ENCODE measurements at places on chromosomes 4 and X.

DNA sequence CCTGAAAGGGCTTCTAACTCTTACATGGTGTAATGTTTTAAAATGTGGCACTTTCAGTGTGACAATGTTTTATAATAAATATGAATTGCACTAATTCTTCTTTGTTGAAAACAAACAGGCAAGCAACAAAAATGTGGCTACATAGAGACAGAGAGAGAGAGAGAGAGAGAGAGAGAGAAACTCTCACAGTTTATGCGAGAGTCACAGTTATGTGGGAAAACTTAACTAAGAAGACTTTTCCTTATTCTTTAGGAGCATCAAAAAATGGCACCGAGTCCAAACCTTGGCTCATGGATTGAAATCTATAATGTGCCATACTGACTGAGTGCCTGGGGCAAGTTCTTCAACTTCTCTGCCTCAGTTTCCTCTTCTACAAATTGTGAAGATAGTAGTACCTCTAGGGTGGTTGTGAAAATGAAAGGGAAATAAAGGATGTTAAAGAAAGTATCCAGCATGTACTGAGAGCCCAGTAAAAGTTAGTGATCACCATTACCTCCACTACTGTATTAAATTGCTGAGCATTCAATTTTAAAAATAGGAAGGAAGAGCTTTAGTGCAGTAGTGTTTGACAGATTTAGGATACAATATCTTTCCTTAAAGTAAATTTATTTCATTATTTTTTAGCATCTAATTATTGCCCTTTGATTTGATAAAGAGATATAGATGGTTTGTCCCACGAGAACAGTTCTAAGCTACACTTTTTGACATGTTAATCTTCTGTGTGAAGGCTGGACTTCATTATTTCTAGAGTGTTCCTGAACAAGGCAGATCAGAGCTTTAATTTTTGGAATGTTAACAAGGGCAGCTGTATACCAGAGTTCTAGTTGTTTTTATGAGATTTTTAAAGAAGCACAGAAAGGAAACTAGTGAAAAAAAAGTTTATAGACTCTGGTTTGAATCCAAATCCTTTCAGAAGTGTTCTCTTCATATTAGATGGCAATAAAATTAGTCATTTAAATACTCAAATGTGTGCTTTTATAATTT lies 187.5 kb upstream of the ANK2 start:
- DNase-seq = no peak
- H3K27ac ChIP-seq = no peak overlapping the region
- no peaks in the 10 kb centered on the region for H3K36me3 ChIP-seq
- no peaks in the 10 kb centered on the region for H3K4me1 ChIP-seq
- H3K27me3 ChIP-seq = peaks cover 6% of the 10 kb centered on the region
- no peak overlapping the region for H3K4me3 ChIP-seq

DNA sequence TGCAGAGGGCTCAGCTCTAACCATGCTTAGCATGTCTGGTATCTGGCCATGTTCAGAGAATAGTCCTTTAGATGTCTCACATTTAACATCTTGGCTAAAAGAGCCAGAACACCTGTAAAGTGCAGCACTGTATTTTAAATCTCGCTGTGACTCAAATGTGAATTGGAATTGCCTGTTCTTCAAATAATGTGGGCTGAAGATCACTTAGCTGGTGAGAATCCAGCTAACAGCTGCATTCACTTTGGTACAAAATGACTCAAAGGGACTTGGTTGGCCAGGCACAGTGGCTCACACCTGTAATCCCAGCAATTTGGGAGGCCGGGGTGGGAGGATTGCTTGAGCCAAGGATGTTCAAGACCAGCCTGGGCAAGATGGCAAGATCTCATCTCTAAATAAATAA lies 63.5 kb upstream of the PLAC8 start:
- no peak for DNase-seq
- no peak overlapping the region for H3K4me3 ChIP-seq
- H3K4me1 ChIP-seq = no peaks in the 10 kb centered on the region
- peaks cover 16% of the 10 kb centered on the region for H3K27me3 ChIP-seq
- no peak overlapping the region for H3K27ac ChIP-seq
- H3K36me3 ChIP-seq = no peaks in the 10 kb centered on the region

DNA sequence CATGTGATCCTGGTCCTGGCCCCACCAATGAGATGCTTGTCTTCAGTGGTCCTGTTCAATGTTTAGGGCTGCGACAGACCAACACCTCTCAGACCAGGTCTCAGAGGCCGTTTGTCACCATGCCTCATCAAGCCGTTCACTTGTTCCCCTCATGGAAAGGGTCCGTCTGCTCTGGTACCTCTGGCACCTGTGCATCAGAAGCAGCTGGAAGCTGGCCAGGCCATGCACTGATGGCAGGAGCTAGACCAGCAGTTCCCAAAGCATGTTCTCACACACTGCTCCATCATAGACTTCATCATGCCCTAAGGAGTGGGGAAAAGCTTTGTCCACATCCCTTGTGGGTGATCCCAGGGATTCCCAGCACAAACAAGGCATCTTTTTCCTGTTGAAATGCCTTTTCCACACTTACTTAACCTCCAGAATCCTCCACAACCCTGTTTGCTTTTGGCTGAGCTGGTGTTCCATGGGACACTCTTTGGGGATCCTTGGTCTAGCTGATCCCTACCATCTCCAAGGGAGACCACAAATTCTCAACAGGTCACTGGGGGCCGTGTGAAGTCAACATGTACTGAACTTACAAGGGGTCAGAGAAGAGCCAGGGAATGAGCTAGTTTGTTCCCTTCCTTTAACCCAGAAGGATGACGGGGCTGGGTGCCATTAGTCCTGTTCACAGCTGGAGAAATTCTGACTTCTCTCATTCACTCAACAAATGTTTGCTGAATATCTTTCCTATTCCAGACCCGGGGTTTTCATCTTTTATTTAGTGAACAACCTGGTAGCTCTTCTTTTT lies 21.8 kb downstream of the SH3TC1 start:
- no peak overlapping the region for H3K27ac ChIP-seq
- peaks cover 15% of the 10 kb centered on the region for H3K4me1 ChIP-seq
- no peak for DNase-seq

GRCh38 chr4:44553180-44553579 lies 98.2 kb downstream of the YIPF7 start:
- no peaks in the 10 kb centered on the region for H3K27me3 ChIP-seq
- no peaks in the 10 kb centered on the region for H3K4me1 ChIP-seq
- no peak for DNase-seq
- no peak overlapping the region for H3K27ac ChIP-seq
- no peak overlapping the region for H3K4me3 ChIP-seq
- no peaks in the 10 kb centered on the region for H3K36me3 ChIP-seq

DNA sequence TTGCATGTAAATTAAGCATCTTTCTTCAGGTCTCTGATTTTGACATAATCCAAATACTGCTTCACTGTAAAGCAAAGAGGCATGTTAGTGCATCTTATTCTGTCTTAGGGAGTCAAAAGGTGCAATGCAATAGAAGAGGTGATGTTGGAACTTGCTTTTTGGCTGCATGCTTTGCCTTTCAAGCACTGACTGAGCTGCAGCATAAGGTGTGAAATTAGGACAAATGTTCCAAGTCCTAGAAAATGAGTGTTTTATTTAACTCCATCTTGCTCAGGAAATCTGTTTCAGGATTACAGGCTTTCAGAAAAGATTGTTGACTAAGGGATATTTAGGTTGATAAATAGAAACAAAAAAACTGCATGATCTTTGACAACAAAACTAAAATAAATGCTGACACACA lies 30.8 kb downstream of the NAA11 start:
- H3K27me3 ChIP-seq = no peaks in the 10 kb centered on the region
- no peaks in the 10 kb centered on the region for H3K36me3 ChIP-seq
- no peaks in the 10 kb centered on the region for H3K4me1 ChIP-seq
- no peak for DNase-seq
- H3K27ac ChIP-seq = no peak overlapping the region

DNA sequence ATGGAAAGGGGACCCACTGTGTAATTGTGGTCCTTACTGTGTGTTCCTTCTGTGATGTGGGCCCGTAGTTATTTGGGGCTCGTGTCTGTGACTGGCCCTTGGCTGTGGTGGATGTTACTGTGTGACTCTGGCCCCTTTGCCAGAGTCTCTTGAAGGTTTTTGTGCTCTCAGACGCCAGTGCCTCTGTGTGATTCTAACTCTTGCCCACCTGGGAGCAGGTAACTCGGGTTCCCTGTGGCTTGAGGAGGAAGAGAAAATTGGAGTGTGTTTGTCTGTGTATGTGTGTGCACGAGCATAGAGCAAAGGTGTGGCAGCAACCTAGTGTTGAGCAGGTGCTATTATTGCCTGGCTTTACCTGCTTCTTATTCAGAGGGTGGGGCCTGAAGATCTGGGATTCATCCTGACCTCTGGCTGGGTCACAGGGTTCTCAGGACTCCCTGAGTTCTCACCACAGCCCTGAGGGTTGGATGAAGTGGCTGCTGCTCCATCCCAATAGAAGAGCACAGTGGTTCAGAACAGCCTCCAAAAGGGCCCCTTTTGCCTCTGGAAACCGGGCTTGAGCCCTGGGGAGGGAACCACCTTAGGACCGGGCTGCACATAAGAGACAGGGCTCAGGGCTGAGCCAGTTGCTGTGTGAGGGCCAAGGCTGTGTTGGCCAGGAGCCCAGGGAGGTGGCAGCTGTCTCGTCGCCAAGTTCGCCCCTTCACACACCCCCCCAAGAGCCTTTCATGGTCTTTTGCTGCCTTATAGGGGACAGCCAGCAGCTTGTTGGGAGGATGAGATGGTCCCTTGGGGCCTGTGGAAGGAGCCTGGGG lies 1.3 kb downstream of the RBM10 start:
- H3K4me1 ChIP-seq = peaks cover 19% of the 10 kb centered on the region
- H3K36me3 ChIP-seq = peaks cover 63% of the 10 kb centered on the region
- DNase-seq = no peak

DNA sequence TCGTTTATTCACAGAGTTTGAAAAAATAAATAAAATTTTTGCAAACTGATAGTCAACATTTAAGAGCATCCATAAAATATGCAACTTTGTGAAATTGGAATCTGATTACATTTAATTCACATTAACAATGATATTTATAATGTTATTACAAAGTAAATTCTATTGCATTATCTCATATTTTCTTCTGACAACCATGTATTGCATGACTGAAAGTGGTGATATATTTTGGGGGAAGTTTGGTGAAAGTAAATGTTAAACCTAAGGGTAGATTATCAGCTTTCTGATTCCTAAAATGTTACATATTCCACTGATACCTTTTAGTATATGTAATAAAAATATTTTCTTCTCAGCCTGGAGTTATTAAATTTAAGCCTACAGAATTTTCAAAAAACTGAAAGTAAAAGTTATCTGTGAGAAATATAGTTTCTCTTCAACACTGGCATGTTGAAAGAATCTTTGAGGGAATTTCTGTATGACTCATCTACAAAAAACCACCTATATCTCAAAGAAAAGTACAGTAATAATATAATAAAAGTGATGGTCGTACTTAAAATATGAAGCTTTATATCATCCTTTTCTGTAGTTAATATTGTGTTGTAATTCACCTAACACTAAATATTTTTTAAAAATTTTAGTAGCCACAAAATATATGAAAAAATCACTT lies 1179.6 kb upstream of the PCDH7 start:
- H3K27me3 ChIP-seq = no peaks in the 10 kb centered on the region
- no peak overlapping the region for H3K4me3 ChIP-seq
- H3K36me3 ChIP-seq = no peaks in the 10 kb centered on the region
- H3K4me1 ChIP-seq = no peaks in the 10 kb centered on the region
- no peak for DNase-seq
